ENCODE measurements at places on chromosomes 3 and 15. TPM values are rescaled to one million over a fixed set of nuclear protein-coding genes. Genes with fewer than 3 reads are reported as not detected.

LSMEM2 gene
- total RNA-seq: not detected

DNA sequence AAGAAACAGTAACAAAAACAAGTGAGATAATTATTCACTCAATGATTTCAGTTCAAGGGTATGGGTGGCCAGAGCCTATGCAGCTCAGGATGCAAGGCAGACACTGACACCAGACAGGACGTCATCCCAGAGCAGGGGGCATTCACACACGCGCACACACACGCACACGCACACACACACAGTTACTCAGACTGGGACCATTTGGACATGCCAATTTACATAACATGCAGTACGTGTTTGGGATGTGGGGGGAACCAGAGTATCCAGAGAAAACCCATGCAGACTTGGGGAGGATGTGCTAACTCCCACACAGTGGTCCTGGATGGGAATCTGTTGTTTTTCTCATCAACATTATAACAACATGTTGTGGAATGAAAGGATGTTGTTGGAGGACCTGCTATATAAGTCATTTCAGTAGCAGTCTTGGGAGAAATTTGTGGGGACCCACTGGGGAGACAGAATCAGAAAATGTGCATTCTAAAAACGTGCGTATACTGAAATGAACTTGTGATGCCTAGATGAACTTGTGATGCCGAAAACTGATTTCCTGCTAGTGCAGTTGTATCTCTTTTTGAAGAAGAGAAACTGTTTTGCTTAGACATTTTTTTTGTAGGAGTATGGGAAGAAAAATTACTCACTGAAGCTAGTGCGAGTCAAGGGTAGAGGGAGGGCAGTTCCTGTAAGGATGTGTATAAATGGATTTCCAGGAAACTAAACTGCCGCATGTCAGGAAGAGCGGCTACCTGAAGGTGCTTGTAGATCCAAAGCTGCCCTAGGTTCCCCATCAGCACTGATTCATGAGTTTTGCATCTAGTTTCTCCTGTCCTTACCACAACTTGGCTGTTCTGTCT lies 25.2 kb downstream of the CD200 start:
- no peaks in the 10 kb centered on the region for H3K36me3 ChIP-seq
- H3K4me3 ChIP-seq: peak overlapping the region; percentile 48

- no peaks in the 10 kb centered on the region for H3K36me3 ChIP-seq
- peak within 1 kb of the TSS; percentile 82 for H3K27ac ChIP-seq
- no peaks in the 10 kb centered on the region for H3K27me3 ChIP-seq
- DNase-seq: peak; percentile 92
Observed at GRCh38 chr3:187745201-187746058, at the start of gene BCL6. Gene BCL6 (minus strand): TSS chr3:187745468. CDS start chr3:187733693, 11,775 bp downstream.

ATRIP gene
- total RNA-seq: 14.9 TPM

DNA sequence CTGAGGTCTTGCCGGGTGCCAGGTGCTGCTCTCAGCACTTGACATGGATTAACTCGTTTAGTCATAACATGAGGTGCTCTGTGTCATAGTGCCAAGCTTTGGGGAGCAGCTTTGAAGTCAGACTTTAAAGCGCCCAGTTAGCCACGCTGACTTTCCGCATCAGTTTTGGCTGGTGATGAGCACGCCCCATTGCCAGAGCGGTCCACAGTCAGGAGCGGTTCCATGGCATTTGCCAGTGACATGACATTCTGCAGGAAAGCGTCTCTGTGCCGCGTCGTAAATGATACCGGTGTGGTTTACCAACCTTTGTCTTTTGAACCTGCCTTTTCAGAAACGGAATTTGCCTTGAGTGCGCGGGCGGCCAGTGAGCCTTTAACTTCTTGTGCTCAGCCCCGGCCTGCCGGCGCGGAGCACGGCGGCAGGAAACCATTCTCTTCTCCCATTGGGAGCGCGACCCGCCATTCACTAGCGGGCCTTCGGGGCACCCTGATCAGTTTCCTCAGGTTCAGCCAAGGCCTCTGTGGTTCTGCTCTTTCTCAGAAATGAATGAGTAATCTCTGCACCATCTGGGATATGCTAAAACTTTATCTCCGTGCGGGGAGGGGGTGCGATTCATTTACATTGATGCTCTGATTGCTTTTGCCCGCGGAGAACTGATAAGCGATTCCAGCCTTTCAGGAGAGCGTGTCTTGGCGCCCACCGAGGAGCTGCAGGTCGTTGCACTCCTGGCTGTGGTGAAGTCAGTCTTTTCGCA lies 1.7 kb upstream of the SLC2A2 start:
- H3K4me1 ChIP-seq: peaks cover 5% of the 10 kb centered on the region
- H3K4me3 ChIP-seq: no peak overlapping the region
- no peak overlapping the region for H3K27ac ChIP-seq
- peak; percentile 13 for DNase-seq

DNA sequence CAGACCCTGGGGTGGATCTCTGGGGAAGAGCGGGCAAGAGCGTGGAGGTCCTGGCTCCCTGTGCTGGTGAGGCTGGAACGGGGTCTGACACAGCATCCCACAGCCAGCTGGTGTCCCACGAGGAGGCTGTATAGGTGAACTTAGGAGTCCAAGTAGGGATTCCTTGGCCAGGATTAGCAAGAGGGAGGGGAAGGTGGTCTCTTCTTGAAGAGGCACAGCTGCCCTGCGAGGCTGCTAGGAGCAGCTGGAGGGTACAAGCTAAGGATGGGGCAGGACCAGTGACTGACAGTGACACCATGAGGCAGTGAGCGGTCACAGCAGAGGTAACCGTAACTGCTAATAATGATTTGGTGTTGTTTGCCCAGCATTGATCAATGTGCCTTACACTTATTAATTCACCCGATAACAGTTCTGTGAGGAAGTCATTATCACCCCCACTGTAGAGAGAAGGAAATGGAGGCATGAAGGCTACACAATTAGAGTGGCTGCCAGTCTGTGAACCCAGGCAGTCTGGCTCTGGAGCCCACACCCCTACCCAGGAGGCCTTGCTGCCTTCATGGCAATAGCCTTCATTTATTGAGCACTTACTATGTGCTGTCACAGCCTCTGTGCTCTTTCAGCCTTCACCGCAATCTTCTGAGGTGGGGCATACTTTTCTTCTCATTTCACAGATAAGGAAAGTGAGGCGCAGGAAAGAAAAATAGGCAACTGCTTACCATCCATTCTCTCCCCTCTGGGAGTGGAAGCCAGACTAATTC lies 59.4 kb downstream of the TMEM44 start:
- no peak overlapping the region for H3K4me3 ChIP-seq
- H3K27ac ChIP-seq: no peak overlapping the region
- no peaks in the 10 kb centered on the region for H3K36me3 ChIP-seq
- peak; percentile 38 for DNase-seq
- H3K4me1 ChIP-seq: no peaks in the 10 kb centered on the region

- no peak overlapping the region for H3K27ac ChIP-seq
- DNase-seq: no peak
- no peaks in the 10 kb centered on the region for H3K4me1 ChIP-seq
- no peaks in the 10 kb centered on the region for H3K36me3 ChIP-seq
Observed at GRCh38 chr3:35675206-35675605, 35.9 kb downstream of the ARPP21 start.

- H3K4me1 ChIP-seq: no peaks in the 10 kb centered on the region
- no peak overlapping the region for H3K27ac ChIP-seq
- no peak for DNase-seq
- no peak overlapping the region for H3K4me3 ChIP-seq
Observed at GRCh38 chr3:76242886-76243753, 457.8 kb upstream of the ZNF717 start.
